Stimulated activated CD4-positive, alpha-beta T cell treated with anti-CD3 and anti-CD28 coated beads, Interleukin-2, amount 100 ng/mL, for 48 hours (primary cell): ENCODE measurements at places on chromosomes 1 and 21.

DNA sequence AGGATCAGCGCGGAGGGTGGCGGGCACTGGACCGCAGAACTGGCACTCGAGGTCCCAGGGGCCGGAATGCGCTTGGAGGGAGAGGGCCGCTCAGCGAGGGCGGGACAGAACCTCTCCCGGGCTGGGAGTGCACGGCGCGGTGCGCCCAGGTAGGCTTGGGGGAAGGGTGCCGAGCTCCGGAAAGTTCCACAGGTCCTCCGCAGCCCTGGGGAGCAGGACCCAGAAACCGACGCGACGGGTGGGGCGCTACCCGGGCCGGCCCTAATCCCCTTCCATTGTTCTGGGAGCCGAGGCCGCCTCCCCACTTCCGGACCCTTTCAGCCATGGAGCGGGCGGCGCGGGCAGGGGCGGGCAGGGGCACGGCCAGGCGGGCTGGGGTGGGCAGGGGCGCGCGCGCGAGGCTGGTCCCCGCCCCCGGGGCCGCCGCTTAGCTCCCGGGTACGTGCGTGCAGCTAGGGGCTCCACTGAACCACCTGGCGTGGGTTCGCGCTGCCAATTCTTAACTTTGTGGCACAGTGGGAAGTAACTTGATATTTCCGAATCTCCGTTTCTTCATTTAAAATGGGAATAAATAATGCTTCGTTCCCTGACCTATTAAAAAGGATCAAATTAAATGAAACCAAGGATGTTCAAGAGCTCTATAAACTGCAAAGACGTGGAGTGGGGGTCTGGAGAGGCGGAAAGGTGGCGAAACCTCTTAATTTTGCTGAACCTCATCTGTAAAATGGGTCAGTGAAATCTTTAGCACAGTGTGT is 20.7 kb downstream of the LGR6 start:
- DNase-seq: no peak

DNA sequence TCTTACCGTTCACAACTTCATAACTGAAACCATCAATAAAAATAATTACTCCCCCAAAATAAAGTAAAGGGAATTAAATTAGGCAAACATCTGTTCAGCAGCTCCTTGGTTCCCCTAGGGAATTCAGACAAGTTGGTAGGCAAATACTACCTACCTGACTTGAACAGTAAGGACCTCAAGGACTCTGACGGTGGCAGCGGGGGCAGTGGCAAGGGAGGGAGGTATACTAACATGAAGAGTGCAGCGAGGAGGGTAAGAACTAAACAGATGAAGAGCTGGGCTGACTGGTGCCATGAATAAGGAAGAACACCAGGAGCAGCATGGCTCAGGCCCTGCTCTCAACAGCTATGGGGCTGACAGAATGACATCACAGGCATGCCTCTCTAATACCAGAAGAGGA is 33.1 kb downstream of the MTOR start:
- DNase-seq: no peak

DNA sequence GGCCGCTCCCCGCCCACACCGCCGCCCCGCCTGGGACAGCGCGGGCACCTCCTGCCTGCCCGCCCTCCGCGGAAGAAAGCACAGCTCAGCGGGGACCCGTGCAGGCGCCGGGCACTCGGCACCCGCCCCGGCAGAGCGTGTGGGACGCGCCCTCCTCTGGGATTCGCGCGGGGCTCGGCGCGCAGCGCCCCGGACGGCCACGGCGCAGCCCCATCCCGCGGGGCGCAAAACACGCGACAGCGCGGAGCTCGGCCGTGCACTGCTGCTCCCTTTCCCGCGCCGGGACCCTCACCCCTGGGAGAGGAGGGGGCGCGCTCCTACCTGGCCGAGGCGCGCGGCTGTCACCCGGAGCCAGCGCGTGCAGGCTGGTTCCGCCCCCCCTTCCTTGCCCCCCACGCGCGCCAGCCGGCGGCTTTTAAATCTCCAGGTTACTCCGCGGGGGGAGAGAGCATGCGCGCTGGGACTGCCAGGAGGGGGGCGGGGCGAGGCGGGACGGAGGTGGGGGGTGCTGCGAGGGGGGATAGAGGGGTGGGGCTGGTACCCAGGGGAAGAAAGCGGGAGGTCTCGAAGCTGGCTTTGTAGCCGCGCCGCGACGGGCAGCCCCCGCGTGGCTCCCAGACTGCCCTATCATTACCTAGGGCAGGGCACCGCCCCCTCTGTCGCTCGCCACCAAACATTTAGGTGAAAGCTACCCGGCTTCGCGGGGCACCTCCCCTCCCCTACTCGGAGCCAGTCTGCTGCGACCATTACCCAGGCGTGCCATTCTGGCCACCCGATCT is at the start of gene SLC45A3:
Gene SLC45A3 (minus strand): TSS at position 437 of the 779 bp plus-strand sequence. CDS start 15,853 bp downstream, outside the sequence.
- DNase-seq: peak; percentile 10

GRCh38 chr1:190904091-190904695 is 426.5 kb upstream of the BRINP3 start:
- DNase-seq: no peak

- DNase-seq: no peak
These were observed 352 bp downstream of the KCNK1 start for GRCh38 chr1:233614173-233614742.

DNA sequence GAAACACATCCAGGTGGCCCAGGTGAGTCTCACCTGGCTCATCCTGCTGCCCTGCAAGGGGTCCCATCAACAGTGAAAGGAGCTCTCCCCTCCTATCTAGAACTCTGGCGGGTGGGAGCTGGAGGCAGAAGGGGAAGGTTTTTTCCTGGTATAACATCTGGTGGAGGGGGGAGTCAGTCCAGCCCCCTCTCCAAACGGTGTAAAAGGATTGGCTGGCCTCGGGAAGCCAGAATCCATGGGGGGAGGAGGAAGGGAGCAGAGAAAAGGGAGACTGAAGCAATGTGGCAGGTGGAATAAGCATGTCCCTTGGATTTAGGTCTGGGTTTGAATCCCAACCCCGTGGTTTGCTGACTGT is 1.2 kb upstream of the CAMK2N1 start:
- no peak for DNase-seq

DNA sequence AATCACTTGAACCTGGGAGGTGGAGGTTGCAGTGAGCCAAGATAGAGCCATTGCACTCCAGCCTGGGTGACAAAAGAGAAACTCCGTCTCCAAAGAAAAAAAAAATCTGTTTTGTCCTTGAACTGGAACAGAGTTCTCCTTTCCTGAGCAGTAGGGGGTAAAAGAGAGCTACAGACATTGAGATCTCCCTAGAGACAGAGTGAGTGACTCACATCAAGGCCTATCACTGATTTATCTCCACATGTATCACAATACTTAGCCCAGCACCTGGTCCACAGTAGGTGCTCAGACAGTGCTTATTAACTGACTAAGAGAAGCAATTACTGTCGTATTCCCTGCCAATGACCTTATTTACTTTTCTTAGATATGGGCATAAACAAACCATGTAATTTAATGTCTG is 354.1 kb upstream of the C1orf87 start:
- no peak for DNase-seq

GRCh38 chr1:116682641-116683221 is 15.2 kb upstream of the IGSF3 start:
- no peak for DNase-seq

DNA sequence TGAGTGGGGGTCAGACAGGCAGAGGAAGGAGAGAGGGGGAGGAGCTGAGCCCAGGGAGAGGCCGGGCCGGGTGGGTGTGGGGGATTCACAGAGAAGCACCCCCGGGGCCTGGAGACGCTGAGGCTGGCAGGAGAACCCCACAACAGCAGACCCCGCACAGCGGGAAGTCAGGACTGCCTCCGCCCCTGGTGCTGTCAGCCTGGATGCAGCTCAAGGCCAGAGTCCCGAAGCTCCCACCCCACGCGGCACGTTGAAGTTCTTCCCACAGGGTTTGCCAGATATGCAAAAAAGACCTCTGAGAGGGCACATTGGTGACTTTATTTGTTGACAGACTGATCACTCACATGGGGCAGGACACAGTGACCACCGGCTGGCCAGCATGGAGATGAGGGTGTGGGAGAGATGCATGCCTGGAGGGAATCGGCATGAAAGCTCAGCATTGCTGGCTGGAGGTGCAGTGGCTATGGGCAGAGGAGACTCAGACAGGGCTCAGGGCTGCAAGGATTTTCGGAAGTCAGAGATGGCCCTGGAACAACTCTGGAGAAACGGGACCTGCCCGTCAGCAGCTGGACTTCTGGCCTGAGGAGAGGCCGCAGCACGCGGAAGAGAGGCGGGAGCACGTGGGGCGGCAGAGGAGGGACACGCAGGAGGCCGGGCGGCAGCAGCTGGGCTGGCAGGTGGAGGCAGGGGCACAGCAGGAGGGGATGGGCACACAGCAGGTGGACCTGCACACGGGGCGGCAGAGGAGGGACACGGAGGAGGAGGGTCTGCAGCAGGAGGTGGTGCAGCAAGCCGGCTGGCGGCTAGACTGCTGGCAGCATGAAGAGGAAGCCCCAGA is 885 bp downstream of the KRTAP10-3 start:
- DNase-seq: no peak

DNA sequence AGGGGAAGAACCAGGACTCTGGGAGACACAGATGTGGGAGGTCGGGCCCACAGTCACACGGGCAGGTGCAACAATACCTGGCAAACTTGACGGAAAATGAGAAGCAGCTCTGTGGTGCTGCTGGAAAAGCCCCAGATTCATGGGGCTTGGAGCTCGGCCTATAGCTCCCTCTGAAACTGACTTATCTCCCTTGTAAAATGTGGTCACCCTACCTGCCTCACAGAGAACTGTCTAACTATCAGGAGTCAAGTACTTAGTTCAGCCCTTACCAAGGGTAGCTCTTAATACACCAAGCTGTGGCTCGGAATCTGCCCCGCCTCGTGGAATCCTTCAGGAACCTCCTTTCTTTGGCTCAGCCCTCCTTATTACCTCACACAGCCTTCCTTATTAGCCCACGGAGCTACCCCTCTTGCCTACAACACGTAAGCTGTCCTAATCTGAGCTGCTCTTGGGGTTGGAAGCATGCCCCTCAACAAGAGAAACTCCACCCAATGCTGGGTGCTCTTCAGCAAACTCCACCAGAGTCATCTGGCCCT is 68.9 kb downstream of the MRPL37 start:
- DNase-seq: no peak

DNA sequence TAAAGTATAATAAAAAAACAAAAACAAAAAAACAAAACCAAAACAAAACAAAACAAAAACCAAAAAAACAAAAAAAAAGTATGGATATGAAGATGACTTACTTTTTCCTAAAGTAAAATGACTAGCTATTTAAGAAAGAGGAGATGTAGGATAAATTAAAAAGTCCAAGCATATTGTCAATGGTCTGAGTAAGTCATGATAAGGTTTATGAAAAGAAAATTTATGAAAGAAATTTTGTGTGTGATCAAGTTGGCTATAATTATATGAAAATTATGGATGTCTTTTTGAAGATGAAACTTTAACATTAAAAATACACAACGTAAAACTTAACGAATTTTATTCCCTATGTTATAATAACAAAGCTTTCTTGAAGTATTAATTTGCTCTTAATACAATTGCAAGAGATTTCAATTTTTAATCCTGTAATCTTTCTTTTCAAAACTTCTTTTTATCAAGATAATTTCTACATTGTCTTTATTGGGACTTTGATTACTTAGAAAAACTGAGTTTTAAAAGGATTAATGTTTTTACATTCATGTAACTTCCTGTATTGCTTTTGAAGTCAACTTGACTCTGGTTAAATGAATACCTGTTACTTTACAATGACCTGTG is 200.9 kb upstream of the IVNS1ABP start:
- DNase-seq: no peak

GRCh38 chr1:239321877-239322276 is 64.5 kb upstream of the CHRM3 start:
- DNase-seq: no peak

- no peak for DNase-seq
These were observed 138.3 kb downstream of the CLEC20A start for GRCh38 chr1:178358456-178358855.

DNA sequence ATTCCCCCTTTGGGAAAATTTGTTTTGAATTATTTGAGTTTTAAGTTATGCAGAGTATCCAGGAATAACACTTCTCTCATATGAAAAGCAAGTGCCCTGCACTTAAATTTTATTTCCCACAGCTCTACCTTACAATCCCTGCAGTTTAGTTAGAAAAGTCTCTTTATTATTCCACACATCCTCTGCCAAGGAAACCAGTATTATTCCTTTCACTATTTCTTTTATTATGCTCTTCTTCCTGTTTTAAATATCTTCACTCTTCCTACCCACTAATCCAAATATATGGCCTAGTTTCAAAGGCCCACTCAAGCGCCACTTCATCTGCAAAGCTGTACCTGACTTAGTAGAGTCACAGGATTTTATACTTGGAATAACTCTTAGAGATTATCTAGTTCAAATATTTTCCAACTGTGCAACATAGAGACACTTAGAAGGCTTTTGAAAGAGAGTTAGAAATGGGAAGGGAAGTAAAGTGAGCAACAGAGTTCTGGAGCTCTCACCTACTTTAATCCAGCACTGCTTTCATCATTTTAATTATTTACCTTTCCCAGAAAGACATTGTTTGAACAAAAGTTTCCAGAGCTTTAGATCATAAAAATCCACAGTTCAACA is 97.2 kb upstream of the LYPLAL1 start:
- no peak for DNase-seq
